CD4-positive, alpha-beta T cell treated with Interleukin-2 at 100 ng/mL for 4 hours (primary cell): ENCODE measurements at places on chromosomes 4 and X.
A peak's percentile ranks its signal among the peaks of the same experiment; 100 is the strongest.

- no peak for DNase-seq
Observed at GRCh38 chrX:7334253-7334935, 186.4 kb upstream of the PUDP start.

GRCh38 chr4:112252234-112252633 is 20.6 kb downstream of the AP1AR start:
- DNase-seq = no peak

DNA sequence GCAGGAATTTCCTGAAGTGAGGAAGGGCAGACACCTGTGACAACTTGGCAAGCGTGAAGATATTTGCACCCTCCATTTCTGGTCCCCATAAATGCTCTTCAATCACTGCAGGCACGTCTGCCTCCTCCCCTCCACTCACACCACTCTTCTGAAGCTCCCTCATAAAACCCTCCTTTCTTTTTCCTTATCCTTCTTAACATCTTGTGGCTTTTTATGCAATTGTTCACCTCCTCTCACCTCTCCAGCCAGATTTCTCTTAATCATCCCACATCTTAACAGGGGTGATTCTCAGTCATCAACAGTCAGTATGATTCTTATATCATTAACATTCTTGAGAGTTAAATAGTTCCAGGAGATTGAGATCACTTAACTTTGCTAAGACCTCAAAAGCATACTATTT is 277.4 kb downstream of the SPRY1 start:
- no peak for DNase-seq

DNA sequence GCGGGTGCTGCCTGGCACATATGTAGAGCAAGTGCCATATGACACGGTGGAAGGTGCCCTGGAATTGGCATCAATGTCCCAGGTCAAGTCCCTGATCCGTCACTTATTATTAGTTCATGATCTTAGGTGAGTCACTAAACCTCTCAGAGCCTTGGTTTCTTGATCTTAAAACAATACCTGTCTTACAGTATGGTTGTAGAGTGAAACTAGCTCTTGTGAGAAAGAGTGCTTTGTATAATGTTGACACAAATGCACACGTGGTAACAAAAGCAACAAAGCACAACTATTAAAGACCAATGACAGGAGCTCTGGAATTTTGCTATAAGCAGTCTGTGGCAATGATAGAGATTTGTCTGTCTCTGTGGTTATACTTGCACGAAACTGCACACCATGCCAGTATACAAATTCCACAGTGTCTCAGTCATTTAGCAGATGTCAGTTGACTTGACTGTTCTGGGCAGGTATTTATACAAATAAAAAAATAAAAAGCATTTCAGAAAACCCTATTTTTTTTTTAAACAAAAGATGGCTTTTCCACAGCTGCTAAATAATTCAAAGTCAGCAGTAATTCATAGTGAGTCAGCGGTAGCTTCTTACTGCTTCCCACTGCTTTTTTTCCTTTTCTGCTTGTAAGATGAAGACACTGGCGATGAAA is 19.7 kb upstream of the ACSL1 start:
- no peak for DNase-seq

GRCh38 chr4:100348473-100348872 is 158.2 kb upstream of the DDIT4L start:
- DNase-seq = no peak

DNA sequence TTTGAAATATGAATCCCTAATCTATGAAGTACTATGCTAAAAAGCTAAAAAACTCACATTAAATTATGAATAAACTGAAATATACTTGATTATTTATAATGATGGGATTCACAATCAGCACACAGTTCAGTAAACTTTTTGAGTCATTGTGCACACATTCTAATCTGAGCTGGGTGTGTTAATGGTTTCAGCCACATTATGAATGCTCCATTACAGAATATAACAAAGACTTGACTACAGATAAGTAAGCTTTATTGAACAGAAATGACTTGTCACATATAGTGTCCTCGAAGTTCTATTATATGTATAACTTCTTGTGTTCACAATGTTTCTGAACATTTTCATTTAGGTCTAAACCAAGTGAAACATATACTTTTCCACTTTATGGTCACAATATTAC is 1649.9 kb upstream of the IGFBP7 start:
- DNase-seq = no peak

DNA sequence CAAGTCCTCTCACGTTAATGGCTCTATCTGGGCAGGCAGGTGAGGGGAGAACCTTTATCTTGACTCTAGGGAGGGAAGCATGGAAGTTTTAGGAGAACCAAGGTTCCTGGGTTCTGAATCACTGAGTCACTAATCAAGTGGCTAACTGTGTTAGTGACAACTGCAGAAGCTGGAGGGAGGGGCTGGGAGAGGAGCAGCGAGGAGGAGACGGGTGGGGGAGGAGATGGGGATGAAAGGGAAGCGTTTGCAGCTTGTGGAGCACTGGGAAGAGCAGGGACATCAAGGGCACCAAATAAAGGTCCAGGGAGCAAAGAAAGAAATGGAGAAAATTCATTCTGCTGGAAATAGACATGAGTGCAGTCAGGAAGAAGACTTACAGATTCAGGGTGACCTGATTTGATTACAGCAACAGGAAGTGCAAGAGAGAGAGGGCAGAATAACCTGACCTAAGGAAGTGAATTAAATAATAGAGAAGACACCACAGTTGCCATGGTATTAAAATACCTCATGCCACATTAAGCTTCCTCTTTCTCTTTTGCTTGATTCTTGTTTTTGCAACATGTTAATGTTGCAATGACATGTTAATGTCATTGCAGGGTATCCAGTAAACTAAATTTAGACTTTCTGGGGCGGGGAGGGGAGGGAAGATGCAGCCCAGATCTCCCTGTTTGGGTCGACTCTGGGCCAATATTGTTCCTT is 4.5 kb upstream of the SETD7 start:
- peak; percentile 59 for DNase-seq

GRCh38 chr4:157992038-157992705 is 180.7 kb downstream of the GASK1B start:
- peak; percentile 53 for DNase-seq

GRCh38 chr4:40626183-40626990 is 3.3 kb downstream of the RBM47 start:
- DNase-seq = no peak

- no peak for DNase-seq
Observed at GRCh38 chr4:121749225-121749624, 15.7 kb downstream of the SMIM43 start.

GRCh38 chrX:2707334-2707760 is 16.3 kb downstream of the CD99 start:
- DNase-seq = peak; percentile 85

DNA sequence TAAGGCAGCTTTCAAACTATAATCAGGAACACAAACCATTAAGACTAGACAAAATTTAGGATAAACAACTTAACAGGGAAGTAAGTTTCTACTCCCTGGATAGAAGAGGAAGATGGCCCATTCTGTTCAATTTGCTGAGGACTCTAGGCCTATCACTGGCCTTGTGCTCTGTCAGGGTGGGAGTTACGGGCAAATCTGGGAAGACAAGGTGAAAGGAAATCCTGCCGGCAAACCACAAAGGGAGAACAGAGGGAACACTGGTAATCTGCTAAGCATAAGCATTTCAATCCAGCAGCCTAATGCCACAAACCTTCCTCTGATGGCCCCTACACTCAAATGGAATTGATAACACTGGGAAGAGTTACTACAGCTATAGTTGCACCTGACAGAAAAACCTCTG is 8.3 kb downstream of the GPR82 start:
- no peak for DNase-seq

- DNase-seq = no peak
Observed at GRCh38 chrX:68835468-68835867, 6.6 kb downstream of the EFNB1 start.

DNA sequence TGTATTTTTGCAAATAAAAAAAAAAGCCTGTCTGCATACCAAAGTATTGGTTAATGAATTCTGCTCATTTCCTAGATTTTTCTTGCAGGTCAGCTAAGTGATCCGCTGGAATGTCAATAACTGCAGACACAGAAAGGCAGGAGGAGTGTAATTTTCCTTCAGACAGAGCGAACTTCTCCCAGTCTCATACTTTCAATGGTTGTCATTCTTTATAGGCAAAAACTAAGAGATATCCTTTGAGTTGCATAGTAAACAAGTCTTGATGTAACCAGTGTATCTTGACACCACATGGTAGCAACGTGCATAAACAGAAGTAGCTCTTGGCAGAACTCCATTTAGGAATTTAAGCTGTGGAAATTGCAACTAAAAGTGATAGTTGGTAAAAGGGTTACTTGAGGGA is 8.2 kb downstream of the CAPN6 start:
- DNase-seq = no peak

DNA sequence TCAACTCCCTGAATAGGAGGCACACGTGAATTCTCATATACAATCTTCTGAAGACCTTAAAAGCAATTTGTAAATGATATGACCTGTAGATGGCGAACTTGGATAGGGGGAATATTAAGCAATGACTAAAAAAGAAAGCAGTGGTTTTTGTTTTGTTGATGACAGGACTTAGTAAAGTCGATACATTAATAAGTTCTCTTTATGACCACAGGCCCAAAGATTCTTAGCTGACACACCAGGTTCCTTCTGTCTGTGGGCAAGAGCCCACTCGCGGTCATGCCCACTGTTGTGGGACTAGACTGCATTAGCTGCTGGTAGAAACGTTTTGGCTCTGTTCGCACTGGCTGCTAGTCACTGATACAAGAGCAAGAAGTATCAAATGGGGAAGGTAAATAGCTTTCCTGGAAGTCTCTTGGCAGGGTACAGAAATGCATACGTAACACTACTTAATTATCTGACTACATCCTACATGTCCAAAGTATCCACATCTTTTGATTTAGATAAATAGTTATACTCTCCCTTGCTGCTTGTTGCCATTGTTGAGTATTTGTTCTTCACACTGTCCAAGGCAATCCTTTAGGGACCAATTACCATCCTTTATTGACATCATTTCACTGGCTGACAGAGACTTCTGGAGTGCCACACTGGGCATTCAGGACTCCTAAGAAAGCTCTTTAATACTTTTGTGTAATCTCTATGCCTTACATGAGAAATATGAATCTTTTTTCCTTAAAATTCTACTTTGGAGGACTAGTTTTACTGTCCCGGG is 31.0 kb downstream of the ALPK1 start:
- peak; percentile 63 for DNase-seq

GRCh38 chr4:5660185-5660584 is 48.2 kb downstream of the EVC2 start:
- no peak for DNase-seq

- DNase-seq = no peak
Observed at GRCh38 chr4:110621328-110621812, 1.5 kb downstream of the PITX2 start.

DNA sequence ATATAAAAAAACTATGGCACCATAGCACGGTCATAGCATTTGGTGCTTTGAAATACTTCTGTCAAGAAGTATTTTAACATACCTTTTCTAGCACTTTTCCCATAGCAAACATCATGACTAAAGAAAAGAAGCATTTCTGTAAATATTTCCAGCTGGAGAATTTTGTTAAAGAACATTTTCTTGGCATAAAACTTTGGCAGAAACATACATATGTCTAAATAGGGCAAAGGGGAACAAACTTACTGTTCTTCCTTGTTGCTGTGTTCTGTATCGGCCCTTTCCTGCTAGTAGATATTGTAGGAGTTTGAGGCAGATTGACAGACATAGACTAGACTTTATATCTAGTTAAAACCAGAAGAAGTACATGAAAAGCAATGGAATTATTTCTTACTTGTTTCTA is 2368.5 kb downstream of the PCDH7 start:
- DNase-seq = no peak

DNA sequence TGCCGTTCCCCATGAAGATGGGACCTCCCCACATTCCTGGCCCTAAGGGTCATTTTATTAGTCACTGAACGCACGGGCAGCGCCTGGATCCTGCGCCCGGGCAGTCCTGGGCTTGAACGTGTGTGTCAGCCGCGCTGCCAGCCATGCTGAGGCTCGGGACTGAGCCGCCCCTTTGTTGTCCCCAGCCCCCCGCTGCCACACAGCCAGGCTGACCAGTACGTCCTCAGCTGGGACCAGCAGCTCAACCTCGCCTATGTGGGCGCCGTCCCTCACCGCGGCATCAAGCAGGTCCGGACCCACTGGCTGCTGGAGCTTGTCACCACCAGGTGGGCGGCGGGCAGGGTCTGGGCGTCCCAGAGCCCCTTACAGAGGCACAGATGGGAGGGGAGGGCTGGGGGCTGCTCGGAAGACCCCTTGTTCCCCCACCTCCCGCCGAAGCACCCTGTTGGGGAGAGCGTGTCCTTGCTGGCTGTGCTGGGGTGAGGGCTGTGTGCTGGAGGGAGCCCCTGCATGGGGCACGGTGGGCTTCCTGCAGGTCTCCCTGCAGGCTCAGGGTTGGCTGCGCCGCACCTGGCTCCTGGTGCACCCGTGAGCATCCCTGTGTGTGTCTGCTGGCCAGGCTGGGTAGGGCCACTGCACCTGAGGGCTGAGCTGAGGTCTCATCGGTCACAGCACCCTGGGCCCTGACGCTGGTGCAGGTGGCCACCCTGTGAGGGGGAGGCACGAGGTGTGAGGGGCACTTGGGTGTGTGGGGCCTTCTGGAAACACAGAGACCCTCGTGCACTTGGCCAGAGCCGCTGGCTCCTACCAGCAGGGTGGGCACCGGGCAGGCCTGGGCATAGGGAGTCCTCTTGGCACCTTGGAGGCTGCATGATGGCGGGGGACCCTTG is 1.0 kb downstream of the IDUA start:
- no peak for DNase-seq

- DNase-seq = no peak
Observed at GRCh38 chrX:105646592-105647372, 175.6 kb upstream of the NRK start.

DNA sequence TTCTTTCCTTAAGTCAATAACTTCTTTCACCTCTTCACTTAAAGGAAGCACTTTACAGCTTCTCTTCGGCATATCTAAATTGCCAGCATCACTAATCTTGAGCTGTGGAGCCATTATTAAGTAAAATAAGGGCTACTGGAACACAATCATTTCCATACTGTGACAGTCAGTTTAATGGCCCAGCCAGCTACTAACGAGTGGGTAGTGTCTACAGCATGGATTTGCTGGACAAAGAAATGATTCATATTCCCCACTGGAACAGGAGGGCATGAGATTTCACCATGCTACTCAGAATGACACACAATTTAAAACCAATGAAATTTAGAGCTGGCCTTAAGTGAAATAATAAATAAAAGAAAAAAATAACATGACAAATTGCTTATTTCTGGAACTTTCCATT is 72.1 kb downstream of the DDIT4L start:
- no peak for DNase-seq

DNA sequence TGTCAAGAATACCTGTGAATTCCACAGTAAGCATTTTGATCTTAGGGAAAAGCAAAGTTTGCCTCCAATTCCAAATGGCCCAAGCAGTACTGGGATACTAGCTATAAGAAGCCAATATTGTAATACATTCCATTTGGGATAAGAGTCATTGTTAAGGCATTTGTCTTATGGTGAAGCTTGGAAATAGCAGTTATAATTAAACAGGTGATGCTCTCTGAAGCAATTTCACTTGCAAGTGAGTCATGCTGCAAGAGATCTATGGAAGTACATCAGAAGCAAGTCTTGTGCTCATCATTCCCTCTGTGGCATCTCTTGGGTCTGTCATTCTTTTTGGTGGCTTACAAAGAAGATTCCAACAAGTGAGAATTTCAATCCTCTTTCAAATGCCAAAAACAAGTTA is 386.4 kb upstream of the RPS6KA3 start:
- no peak for DNase-seq
